ENCODE measurements at places on chromosomes 1 and 21. TPM values are rescaled to one million over a fixed set of nuclear protein-coding genes. Genes with fewer than 3 reads are reported as not detected.

Gene LEFTY1
- 0.24 TPM for total RNA-seq

DNA sequence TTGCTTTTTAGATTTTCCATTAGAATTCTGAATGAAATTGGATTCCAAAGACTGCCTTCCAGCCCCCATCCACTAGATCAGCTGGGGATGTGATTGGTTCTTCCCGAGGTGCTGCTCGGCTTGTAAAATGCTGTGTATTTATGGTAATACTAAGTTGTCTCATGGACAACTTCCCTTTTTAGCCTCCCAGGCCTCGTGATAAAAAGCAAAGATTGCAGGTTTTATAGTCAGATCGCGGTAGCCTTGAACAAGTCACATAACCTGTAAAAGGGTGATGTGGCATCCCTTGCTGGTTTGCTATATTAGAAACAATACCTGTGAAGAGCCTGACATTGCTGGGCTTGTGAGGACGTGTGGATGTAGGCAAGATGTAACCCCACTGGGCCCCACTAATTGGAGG is 10.4 kb downstream of the MUL1 start:
- DNase-seq = no peak

DNA sequence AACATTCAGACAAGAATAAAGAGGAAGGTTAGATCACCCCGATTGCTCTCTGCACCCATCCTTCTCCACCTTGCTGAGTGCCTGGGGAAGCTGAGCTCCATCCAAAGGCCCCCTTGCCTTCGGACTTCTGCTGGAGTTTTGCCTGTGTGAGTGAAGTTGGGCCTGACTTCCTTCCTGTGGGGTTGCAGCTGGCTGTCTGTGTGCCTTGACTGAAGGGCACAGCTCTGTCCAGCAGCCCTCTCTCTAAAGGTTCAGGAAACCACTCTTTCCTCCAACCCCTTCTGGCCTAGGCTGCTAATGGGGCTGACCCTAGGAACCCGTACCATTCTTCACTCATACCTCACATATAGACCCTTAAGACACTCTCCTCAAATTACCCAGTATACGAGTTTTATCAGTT is 173.4 kb upstream of the HMCN1 start:
- DNase-seq = no peak

GRCh38 chr1:6267686-6268322 is 6.9 kb upstream of the GPR153 start:
- no peak for DNase-seq

DNA sequence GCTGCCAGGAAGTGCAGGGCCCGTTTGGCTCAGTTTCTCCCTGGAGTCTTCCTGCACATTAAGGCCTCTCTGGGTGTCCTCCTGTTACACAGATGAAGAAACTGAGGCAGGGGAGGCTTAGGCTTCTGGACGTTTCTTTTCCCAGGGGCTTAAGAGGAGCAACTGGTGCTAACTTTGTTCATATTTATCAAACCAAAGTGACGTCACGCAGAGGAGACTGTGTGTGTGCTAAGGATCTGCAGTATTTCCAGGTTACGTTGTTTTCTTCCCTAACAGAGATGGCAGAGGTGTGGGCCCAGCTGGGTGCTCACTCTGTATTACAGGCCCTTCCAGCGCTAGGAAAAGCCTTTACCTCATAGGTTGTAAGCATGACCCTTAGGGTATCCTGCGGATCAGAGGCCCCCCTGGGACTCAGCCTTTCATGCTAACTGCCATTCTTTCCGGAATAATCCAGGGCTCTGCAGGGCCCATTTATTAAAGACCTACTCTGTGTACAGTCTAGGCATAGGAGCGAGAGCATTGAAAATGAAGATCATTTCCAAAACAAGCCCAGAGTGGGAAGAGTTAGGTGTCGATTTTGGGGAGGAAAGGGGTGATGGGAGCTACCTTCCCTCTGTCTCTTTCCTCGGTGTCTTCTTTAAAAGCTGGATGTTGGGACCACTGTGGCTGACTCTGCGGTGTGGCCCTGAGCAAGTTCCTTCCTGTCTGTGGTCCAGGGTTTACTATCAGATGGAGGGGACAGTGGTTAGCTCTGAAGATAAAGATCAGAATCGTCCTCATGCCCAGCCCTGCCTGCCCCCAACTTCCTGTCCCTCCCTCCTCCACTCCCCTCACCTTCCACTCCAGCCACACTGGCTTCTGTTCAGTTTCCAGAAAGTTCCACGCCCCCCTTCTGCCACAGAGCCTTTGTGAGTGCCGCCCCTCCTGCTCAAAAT is 4.6 kb downstream of the AGTRAP start:
- no peak for DNase-seq

- DNase-seq = no peak
Measured at GRCh38 chr1:200891774-200892157, 2.9 kb upstream of the INAVA start.

Gene HIVEP3
- 0.78 TPM for total RNA-seq

DNA sequence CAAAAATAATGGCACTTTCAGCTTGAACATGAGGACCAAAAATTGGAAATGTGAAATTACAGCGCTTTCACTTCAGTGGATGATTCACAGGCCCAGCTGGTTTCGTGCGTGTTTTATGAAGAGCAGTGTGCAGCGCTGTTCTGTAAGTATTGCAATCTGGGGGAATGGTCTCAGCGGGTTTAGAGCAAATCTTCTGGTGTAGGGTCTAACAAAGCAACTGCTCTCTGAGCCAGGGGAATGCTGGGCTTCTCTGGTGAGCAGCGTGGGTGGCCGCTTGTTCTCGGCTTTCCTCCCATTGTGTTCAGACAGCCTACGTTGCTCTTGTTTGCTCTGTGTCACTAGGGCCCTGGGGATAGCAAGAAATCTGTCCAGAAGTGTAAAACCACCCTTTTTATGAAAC is 42.4 kb upstream of the GADD45A start:
- DNase-seq = no peak

GRCh38 chr1:67850151-67850551 is 16.9 kb upstream of the GNG12 start:
- DNase-seq = no peak

- DNase-seq = no peak
Measured at GRCh38 chr1:9326596-9326995, 33.9 kb downstream of the SPSB1 start.

DNA sequence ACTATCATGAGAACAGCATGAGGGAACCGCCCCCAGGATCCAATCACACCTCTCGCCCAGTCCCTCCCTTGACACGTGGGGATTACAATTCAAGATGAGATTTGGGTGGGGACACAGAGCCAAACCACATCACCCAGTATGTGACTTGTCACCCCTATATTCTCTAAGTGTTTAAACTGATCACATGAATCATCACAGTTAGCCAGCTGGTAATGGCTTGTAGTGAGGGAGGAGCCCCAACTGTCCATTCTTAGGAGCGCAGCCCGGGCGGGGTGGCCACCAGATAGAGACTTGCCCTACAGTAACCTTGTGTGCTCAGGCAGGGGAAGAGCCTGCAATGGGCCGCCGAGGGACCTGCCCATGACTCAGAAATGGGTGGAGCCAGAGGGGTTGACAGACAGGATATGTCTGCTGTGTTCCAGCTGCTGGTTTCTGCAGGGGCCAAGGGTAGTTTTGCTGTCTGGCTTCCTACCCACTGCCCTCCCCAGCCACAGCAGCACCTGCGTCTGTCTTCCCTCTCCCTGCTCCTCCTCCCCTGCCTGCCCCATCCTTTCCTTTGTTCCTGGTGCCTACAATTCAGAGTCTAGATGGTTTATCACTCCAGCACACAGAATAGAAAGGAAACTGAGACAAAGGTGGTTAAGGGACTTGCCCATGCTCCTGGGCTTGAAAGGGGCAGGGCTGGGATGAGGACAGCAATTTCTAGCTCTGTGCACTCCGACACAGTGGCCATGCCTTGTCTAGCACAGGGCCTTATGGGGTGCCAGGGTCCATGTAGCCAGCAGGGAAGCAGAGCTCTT is 9.2 kb downstream of the ABCG1 start:
- peak; percentile 89 for DNase-seq

GRCh38 chr1:169105434-169106094 is 926 bp upstream of the ATP1B1 start:
- peak; percentile 86 for DNase-seq

- no peak for DNase-seq
Measured at GRCh38 chr21:26236281-26236680, 65.7 kb upstream of the APP start.

DNA sequence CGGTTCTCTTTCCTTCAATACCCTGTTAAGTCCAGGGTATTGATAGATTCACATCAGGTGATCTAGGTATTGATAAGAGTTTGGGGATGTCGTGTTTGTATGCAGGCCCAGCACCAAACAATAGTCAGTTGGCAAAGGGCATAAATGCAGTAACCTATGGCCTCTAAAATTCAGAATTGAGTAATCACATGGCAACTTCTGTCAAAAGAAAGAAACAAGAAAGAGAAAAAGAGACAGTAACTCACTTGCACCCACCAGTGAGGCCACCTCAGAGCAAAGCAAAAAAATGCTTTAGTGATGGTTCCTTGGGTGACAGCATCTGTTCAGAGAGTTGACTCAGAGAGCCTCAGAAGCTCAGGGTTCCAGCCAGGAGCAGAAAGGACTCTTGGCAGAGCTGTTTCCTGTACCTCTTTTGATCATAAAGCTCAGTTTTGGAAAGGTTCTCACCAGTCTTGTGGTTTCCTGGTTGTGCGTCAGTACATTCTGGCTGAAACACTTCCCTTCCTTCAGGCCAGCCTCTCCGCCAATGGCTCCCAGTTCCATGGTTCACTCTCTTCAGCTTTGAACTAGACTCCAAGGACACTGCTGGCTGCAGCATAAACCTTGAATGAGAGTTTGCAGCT is 70.1 kb upstream of the GORAB start:
- no peak for DNase-seq

GRCh38 chr1:4621646-4622045 is 32.8 kb upstream of the AJAP1 start:
- DNase-seq = no peak

Gene PER3
- 8.5 TPM for total RNA-seq

GRCh38 chr1:198191117-198191516 is 34.3 kb downstream of the NEK7 start:
- no peak for DNase-seq

DNA sequence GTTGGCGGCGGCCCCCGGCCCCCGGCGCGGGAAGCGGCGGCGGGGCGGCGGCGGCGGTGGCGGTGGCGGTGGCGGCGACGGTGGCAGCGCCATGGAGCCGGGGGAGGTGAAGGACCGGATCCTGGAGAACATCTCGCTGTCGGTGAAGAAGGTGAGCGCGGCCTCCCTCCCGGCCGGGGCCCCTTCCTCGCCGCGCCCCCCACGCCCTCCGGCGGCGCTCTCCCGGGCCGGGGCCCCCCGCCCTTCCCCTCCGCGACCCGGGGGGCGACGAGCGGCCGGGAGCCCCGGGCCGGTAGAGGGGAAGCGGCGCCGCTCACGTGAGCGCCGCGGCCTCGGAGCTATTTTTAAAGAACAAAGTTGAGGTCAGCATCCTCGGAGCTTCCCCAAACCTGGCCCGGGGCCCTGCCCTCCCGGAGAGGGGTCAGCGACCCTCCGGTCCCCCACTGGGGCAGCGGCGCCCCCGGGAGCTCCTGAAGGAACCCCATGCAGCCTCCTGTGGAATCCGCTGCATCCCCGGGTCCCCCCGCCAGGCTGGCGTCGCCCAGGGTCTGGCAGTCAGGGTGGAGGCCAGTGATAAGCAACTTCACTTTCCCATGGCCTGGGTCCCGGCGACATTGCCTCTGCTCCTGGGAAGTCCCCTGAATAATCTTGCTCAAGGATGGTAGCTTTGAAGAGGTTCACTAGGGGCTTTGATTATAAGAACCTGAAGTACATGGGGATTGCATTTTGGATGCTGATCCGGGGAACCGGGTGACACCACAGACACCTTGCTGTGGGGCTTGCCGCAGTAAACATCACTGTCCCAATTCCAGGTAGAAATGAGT is 560 bp downstream of the PLEKHM2 start:
- DNase-seq = peak; percentile 85

GRCh38 chr1:161173711-161174110 is 3.6 kb downstream of the B4GALT3 start:
- no peak for DNase-seq

GRCh38 chr1:68197461-68197860 is 34.9 kb downstream of the WLS start:
- DNase-seq = no peak

- DNase-seq = no peak
Measured at GRCh38 chr1:73033640-73034039, 751.3 kb upstream of the NEGR1 start.

Gene KCNAB2
- total RNA-seq = 10.4 TPM

GRCh38 chr1:14090062-14090461 is 390.1 kb downstream of the PRDM2 start:
- no peak for DNase-seq

GRCh38 chr1:110056776-110057175 is 13.7 kb downstream of the ALX3 start:
- no peak for DNase-seq

DNA sequence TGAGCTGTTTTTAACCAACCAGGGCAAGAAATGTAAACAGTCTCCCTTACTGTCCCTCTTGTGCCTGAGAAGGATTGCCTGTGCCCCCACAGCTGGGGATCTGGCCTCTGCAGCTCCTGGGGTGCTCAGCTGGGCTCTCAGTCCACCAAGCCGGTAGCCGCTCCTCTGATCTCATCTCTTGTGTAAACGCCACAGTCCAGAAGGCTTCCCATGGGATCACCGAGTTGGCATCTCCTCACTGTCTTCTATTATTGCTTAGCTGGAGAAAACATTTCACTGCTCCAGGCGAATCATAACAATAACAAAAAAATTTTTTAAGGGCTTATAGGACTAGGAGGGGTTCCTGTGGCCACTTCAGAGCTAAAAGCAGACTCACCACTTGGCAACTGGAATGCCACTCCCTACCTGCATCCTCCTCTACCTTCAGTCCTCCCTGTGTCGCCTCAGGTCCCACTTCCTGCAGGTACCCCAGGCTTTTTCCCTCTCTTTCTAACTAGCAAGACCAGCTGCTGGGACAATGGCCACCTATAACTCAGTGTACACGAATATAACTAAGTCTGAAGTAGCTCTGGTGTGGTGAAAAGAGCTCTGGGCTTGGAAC is 75.8 kb downstream of the ATP1A1 start:
- DNase-seq = no peak

Gene GRIK1
- total RNA-seq = not detected

DNA sequence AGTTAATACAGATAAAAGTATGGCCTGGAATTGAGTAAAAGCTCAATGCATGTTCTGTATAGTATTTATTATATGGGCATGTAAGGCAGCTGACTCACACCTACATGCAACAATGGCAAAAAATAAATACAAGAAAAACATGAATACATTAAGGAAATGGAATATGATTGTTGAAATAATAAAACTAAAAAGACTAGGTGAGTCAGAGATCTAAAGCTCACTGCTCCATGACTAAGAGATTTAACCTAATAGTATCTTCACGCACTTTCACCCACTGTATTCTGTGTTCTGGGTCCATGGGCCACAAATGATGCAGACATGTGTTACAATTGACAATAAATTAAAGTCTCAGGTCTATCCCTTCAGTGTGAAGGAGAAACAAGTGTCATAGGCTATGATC is 607.0 kb downstream of the AGBL4 start:
- no peak for DNase-seq

DNA sequence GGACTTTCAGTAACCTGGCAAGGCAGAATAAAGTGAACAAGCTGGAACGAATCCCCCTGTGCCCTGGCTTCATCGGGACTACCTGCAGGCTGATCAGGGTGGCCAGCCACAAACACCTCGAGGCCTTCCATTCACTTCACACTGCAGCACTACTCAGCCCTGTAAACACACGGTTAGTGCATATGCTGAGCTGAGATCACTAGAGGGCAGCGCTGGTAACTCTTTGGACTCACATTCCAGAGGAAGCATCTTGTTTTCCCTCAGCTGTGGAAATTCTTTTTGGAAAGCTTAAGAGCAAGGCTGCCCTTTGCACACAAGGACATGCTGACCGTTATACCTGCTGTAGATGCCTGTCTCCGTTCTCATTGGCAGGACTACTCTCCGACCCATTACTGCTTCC is 32.1 kb downstream of the PCSK9 start:
- no peak for DNase-seq

Gene HDGF
- 219 TPM for total RNA-seq

Data from osteocyte (in vitro differentiated cells).